ENCODE measurements at places on chromosomes 6 and 20.

GRCh38 chr6:112234601-112235000, 19.8 kb downstream of the LAMA4 start:
- no peak for DNase-seq

DNA sequence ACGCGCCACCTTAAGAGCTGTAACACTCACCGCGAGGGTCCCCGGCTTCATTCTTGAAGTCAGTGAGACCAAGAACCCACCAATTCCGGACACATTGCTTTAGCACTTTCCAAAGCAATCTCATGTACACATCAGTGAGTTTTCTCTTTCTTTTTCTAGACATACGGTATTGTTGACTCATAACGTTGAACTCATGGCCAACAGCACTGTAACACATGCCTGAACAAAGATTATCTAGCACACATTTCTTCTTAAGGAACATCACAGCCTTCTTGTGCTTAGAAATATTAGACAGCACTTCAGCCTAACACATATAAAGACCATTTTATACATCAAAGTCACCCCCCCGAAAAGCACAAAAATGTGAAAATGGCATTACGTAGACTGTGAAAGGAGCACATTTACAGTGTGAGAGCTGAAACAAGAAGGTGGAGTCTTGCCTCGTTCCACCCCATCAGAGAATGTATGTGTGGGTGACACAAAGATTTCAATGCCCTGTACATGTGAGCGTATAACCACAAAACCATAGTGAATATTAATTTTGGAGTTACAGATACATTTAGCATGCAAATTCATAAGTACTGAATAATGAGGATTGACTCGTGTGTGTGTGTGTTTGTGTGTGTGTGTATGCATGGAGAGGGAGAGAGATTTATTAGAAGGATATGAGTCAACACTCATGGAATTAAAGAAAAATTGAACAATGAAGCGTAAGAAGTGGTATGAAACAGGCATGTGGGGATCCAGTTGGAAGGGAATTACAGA, 134.1 kb downstream of the FAM83B start:
- no peak for DNase-seq

DNA sequence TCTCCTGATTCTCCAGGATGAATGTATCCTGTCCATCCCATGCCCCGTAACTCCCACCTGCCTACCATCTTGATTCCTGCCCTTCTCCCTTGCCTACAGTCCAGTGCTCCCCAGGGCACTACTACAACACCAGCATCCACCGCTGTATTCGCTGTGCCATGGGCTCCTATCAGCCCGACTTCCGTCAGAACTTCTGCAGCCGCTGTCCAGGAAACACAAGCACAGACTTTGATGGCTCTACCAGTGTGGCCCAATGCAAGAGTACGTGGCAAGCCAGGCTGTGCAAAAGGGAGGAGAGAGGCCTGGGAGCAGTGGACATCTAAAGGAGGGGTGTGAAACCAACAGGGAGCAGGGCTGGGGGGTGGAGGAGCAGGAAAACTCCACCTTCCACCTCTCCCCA, 15.0 kb upstream of the ZNF76 start:
- DNase-seq = no peak

DNA sequence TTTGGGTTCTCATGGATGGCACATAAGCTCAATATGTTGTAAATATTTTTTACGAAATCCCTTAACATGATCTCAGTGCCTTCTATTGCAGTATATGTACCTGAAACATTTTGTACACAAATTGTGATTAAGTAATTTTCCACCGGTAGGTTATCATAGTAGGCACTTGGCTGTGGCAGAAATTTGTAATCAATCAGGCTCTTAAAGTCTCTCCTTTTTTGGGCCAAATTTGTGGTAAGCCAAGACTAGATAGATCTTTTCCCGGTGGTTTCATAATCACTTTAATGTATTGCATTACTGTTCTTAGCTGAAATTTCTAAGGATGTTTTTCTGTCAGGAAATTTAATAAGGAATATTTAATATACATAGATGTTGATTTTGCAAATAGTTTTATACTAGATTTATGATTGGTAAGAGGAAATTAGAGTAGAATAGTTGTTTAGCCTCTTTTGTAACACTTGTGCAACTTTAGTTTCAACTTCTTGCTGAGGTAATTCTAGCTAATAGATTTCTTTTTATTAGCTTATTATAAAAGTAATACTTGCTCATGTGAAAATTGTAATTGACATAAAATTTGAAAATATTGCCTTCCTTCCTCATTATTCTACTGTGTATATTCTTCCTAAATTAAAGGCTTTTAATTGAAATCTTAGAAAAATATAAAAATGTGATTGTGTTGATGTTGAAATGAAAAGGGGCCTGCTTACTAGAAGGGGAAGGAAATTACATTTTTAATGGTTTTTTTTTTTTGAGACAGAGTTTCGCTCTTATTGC, 3.2 kb downstream of the PCMT1 start:
- DNase-seq = no peak

GRCh38 chr20:57417051-57417689, 26.0 kb downstream of the RBM38 start:
- DNase-seq = no peak
